Nucleus accumbens (tissue), 56 donors: ENCODE measurements at places on chromosomes 2 and 18.

DNA sequence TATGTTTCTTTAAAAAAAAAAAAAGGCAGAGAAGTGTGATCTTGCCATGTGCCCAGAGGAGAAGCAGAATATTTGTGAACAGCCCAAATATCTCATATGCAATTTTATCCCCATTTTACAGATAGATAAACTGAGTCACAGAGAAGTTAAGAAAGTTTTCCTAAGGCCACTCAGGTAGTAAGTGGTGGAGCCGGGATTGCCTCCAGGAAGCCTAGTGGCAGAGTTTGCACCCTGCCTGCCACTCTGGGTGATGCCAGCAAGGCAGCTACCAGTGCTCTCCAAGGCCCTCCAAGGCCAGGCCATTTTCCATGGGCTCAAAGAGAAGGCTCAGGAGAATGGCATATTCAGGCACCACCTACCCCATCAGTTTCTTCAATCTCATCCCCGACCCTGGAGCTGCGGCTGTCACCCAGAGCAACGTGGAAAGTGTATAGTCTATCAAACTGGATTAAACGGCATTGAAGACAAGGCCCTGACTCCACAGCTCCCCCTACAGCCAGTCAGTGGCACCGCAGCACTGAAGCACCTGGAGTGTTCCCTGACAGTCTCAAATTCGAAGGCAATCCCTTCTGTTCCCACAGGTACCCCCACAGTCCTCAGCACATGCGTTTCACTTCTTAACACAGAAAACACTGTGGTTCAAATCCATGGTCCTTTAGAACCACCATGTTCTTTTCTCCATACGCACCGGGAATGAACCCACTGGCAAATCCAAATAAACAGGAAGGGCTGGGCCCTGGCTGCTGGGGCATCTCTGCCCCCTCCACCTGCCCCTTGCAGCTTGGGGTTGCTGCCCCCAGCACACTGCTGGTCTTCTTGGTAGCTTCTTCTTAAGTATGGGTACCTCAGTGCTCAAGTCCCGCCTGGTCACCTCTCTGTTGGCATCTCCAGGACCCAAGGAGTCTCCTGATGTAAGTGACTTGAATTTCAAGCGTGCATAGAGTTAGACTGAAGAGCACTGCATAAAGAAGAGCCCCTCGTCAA lies 175.3 kb downstream of the INHBB start:
- no peak for DNase-seq

DNA sequence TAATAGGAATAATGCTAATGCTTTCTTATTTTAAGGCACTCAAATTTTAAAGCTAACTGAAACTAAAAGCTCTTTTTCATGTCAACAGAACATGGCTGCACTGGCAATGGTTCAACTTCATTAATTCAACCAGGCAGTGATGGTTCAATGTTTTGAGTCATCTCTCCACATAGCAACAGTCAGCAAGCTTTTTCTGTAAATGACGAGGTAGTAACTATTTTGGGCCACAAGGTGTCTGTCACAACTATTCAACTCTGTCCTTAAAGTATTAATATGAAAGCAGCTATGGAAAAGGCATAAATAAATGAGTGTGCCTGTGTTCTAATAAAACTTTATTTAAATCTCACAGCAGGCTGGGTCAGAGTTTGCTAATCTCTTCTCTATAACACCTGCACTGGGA lies 1425.6 kb upstream of the PIK3C3 start:
- no peak for DNase-seq

- DNase-seq = no peak
These were observed 614.3 kb downstream of the ZEB2 start for GRCh38 chr2:143905587-143905986.

- no peak for DNase-seq
These were observed 36.0 kb downstream of the PCBP1 start for GRCh38 chr2:70123051-70123828.

DNA sequence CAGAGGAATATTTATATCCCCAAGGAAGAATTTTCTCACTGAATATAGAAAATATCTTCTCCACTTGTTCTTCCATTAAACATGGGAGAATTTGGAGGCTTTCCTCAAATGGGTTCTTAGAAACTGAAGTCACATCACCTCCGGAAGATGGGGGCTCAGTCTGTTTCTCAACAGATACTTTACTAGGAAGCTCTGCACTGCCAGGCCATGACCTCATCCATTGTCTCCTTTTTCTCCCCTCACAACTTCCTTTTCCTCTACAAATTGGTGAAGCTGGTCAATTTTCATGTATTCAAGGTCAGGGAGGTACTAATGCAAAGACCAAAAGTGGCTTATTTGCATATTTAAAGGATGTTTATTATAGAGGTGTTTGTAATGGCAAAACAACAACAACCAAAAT lies 173.1 kb downstream of the RNF152 start:
- no peak for DNase-seq

GRCh38 chr2:10264506-10265328 lies 38.0 kb upstream of the HPCAL1 start:
- DNase-seq = no peak

DNA sequence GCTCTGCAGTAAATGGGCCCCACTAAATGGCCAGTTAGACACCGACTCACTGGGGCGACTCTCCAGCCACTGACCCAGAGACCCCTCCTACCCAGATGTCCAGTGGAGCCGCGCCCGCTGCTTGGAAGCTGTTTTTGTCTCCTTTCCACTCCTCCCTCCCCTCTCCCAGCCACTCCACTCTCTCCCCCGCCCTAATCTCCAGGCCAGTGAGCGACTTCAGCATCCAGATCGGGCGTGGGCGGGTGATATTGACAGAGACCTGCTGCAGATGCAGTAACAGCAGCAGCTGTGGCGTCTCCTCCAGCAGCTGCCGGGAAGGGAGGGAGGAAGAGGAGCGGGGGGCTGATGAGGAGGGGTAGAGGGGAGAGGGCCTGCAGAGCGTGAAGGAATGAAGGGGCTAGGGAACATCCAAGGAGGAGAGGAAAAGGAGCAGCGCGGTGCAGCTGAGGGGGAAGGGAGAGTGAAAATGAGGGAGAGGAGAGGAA lies at the start of gene SCN7A:
SCN7A (minus strand) TSS at position 110 of the 485 bp plus-strand sequence. CDS start 16,553 bp downstream, outside the sequence.
- DNase-seq = no peak

DNA sequence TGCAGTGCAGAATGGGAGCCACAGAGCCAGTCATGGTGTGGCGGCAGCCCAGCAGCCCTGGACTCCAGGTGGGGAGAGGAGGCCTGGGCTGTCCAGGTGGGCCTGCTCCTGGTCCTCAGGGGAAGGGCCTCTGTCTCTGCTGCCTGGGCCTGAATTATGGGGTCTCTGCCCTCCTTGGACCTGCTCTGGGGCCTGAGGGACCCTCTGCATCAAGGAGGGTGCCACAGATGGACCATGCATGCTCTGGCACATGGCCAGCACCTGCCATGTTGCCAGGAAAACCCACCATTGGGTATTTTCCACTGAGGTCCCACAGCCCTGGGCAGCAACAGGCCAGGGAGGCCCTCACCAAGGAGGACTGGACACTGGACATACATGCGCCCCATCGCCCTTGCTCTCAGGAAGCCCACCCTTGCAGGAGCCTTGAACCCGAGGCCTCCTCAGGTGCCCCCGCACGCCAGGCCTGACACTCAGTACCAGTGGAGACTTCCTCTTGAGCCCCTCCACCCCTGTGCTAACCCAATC lies 107.1 kb downstream of the NDUFA10 start:
- no peak for DNase-seq

DNA sequence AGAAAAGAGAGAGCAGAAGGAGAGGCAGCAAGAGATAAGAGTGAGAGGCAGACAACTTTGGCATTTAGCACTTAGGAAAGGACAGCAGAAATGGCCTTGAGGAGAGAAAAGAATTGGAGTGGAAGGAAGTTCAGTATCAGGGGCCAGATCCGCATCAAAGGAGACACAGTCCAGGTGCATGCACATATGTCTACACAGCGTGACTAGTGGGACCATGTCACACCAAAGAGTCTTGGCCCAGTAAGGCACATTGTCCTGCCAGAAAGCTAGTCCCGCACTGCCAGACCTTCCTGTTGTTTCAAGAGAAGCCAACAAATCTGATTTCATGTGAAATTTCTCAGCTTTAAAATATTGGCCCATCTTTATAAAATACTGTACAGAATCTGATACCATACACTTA lies 8.5 kb upstream of the STK39 start:
- DNase-seq = no peak

DNA sequence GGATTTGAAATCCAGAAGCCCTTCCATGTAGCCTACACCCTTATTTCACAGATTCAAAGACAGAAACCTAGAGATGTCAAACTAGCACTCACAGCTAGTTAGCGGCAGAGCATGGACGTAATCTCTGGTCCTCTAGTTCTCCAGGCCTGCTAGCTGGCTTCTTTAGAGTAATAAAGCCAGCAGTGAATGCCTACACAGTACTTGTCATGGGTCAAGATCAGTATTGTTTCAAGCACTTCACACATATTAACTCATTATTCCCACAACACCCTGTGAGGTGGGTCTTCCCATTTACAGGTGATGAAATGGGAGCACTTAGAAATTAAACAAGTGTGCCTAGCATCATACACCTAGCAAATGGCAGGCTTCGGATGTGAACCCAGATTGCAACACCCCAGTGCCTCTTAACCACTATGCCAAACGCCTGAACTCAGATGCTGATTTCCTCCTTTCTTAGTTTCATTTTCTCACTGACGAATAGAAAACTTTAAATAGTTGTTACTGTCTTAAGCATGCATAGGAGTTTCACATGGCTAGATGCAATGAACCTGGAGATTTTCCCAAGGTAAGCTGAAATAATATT lies 14.5 kb upstream of the ZBTB14 start:
- DNase-seq = no peak

- no peak for DNase-seq
These were observed 122.8 kb upstream of the DOCK10 start for GRCh38 chr2:225165052-225165451.

GRCh38 chr2:100520224-100520623 lies 42.6 kb upstream of the PDCL3 start:
- no peak for DNase-seq

- no peak for DNase-seq
These were observed 57.7 kb upstream of the SLC1A4 start for GRCh38 chr2:64931246-64932115.

DNA sequence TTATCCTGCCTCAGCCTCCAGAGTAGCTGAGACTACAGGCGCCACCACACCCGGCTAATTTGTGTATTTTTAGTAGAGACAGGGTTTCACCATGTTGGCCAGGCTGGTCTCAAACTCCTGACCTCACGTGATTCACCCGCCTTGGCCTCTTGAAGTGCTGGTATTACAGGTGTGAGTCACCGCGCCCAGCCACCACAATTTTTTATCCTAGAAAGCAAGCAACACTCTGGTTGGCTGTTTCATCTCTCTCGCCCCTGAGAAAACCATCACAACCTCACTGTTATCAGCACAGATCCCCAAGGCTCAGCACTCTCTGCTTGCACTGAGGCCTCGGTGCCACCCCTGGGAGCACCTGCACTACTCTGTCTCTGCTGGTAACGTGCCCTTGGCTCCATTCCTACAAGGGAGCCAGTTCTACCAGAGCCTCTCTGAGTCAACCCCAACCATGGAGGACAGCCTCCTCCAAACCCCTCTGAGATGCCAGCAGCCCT lies 134.8 kb upstream of the AGAP1 start:
- DNase-seq = no peak

GRCh38 chr2:231696004-231696367 lies 12.3 kb upstream of the PTMA start:
- no peak for DNase-seq

DNA sequence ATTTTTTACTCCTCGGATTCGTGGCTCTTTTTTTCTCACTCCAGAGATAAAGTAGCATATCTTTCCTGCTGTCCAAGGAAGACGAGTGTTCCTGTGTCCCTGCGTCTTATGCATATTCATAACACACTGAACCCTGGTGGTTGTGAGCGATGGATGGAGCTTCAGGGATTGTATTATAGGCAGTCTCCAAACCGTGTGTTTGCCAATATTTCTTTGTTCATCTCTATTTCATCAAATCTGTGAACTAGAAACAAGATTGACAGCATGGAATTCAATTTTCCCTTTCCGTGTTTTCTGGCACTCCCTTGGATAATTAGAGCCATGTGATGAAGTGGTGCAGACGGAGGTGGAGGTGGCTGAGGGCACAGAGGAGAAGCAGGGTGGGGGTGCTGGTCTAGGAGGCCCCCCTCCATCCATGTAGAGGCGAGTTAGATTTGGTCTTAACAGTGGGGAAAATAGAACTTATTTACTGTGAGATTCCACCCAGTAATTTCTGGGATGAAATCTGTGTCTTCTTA lies 240.9 kb downstream of the PTPRM start:
- DNase-seq = no peak

- DNase-seq = no peak
These were observed 472.1 kb downstream of the CDH2 start for GRCh38 chr18:27704736-27705361.

- no peak for DNase-seq
These were observed 58.0 kb downstream of the SLC40A1 start for GRCh38 chr2:189522435-189523151.

DNA sequence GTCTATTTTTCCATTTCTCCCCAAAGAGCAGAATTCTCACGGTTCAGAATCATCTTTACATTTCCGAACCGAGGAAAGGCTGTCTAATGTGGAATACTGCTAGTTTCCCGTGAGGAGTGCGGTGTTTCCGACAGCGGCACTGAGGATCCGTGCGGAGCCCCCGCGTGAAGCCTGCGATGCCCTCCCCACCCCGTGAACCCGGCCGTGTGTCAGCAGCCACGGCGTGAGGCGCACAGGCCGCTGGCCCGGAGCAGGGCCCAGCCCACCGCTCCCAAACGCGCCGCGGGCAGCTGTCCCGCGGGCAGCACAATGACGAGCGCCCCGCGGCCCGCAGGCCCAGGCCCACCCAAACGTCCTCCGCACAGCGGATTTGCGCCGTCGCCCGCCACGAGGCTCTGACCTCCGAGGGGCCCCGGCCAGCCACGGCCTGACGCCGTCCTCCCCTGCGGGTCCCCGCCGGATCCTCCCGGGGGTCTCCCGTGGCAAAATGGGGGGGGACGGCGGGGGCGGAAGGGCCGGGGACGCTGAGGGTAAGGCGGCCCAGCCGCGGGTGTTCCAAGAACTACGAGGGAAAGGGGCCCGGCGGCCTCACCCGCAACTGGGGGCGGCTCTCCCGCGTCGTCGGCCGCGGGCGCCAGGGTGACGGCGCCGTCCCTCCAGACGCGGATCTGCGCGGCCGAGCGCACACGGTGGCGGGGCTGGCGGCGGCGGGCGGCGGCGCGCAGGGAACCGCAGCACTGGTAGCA lies 796 bp downstream of the SPIRE1 start:
- DNase-seq = no peak

DNA sequence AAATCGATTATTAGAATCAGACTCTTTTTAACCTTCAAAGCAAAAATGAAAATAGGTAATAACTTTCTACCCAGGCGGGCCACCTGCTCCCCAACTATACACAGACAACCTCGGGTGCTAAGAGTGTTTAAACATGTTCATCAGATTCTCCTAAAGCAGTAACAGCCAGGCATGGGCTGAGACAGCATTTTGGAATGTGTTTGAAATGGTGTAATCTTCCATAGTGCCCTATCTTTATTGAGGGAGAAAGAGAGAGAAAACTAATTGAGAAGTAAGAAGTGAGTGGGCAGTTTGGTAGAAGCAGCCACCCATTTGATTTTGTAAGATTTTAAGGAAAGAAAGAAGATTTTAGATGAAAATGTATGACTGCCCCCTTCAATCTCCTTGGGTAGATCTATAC lies 196.1 kb upstream of the CTAGE1 start:
- DNase-seq = no peak

- no peak for DNase-seq
These were observed 763.4 kb upstream of the NRXN1 start for GRCh38 chr2:51795248-51795888.
